ENCODE measurements at places on chromosomes 1 and 21. TPM values are rescaled to one million over a fixed set of nuclear protein-coding genes. Genes with fewer than 3 reads are reported as not detected.

The TRIM67 gene
- total RNA-seq: 0.12 TPM

The DISC1 gene
- total RNA-seq: 5.0 TPM

The BTG2 gene
- 259 TPM for total RNA-seq

DNA sequence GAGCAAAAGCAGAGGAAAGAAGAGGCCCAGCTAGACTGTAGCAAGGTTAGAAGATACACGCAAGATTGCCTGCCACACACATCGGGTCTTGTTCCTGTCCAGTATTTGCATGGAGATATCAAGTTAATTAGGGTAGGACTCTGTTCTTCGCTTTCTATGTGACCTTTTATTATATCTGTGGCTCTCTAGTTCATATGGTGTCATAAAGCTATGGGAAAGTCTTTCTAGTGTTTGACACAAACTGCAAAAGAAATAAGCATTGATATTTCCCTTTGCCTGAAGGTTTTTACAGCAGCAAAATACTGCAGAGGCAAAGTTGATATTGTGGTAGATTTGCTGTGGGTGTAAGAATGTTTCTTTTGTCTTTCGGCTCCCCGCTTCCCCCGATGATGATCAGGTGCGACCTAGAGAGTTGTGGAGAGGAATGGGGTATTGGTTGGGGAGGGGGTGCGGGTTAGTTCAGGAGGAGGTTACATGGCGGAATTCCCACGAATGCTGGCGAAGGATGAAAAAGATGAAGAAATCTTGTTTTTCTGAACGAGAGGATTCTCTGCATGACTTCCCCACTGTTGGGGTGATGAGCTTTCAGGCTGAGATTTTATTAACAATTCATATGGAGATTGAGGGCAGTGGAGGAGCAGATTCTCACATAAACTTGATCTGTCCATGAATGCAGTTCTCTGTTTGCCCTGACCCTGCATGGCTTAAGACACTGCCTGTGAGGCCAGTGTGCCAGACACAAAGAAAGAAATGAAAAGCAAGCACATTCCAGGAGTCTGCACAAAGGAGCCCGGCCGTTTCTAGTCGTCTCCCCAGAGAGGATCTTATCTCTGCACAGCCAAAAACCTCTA, 550.2 kb downstream of the USP25 start:
- peak; percentile 31 for DNase-seq

DNA sequence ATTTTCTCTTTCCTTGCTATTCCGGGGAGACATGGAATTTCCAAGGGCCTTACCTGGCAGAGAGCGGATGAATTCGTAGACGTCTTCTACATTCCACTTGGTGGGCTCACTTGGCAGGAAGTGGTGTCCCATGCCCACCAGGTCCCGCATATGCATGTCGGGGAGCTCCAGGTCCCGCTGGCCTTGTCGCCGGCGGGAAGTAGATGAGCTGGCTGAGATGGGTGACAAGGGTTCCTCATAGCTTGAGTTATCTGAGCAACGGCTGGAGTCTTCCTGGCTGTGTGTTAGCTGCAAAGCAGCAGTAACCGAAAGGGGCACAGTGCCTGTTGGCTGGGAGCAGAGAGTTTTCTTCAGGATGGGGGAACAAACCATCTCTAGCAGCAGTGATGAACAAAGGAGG, 7.9 kb upstream of the A3GALT2 start:
- no peak for DNase-seq

DNA sequence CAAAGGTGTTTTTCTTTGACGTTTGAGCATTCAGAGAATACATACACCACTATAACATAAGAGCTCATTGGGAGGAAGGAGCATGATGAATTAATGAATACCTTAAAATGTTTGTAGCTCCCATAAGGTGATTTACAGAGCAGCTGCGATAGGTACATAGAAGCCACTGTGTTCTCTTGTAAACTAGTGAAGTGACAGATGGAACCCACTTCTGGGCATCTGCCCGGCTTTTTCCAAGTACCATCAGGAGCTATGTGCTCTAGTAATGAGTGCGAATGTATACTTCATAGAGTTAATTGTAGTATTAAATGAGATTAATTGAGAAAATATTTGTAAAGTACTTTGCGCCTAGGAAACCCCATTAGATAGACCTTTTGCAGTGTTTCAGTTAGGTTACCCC, 48.4 kb downstream of the HENMT1 start:
- no peak for DNase-seq

- DNase-seq: no peak
These were observed 25.8 kb upstream of the PPP1R8 start for GRCh38 chr1:27804791-27805190.

DNA sequence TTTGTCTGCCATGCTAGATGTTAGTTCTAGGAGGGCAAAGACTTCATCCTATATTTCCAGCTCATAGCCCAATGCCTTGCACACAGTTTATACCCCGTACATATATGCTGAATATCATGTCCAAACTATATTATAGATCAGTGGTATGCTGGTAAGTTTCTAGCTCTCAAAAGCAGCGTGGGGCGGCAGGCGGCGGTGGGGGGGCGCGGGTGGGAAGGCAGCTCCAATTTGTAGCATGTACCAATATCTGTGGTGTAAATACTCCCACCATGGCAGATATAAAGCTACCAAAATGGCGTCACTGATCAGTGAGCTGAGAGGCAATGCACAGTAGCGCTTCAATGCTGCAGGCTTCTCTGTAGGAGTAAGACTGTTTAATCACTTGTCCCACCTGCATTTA, 77.1 kb downstream of the PATJ start:
- no peak for DNase-seq

GRCh38 chr1:6497215-6497866, 5.9 kb upstream of the PLEKHG5 start:
- no peak for DNase-seq

DNA sequence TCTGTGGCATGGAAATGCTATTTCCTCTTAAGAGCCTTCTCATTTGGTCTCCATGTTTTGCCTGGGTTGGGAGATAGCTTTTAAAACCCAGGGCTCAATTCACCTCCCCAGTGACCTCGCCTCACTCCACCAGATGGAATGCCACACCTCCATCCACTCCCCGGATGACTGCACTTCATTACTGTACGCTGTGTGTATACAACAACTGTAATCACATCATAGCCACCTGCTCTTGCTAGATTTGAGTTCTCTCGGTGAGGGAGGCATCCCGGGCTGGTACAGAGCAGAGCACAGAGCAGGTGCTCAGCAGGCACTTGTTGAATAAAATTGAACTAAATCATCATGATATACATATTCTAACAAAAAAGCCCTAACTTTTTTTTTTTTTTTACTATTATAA, 26.0 kb downstream of the SDE2 start:
- DNase-seq: no peak

DNA sequence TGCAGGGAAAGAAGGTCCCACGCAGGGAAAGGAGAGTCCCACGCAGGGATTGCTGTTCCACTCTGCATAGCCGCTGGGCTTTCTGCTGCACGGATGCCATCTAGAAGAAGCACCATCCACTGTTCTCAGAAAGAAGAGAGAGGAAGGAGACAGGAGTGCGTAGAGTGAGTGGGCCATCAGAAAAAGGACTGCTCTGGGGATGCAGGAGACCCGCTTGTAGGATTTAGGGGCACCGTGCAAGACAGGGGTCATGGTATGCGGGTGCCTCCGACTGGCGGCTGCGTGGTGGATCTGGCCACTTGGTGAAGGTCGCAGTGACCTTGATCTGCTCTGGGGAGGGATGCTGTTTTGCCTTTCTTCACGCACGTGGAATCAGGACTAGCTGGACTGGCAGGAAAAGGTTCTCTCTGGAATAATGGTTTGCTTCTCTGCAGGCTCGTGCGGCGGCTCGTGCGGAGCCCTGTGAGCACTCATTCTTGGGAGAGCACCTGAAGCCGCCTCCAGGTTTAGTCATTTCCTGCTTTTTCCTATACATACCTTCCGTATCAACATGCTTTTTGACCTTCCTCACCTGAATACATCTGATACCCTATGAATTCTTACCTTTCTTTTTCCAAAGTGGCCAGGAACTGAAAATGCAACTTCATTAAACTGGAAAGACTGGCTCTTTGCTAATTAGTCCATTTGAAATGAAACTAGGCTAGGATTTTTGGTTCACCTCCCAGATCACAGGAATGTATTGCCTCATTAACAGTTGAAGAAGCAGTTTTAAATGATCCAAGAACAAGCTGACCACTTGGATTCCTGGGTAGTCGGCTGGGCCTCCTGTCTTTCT, 181.6 kb downstream of the KIF26B start:
- no peak for DNase-seq

DNA sequence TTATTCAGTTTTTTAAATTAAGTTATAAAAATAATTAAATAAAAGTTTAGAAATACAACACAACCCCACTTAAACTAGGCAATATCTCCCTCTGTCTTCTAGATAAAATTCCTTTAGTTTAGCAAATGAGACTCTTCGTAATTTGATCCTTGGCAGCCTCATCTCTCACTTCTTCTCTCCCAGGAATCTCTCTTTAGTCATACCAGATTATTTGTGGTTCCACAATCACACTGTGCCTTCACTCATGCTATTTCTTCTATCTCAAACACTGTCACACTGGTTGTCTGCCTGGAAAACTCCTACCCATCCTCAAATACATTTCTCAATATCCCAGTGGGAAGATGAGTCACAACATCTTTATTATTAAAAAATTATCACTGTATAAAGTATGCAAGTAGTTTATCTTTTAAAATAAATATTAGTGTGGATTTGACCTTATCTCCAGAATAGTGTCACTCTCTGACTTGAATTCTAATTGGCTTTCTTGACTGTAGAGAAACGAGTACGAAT, 195.5 kb downstream of the KCNH1 start:
- no peak for DNase-seq

DNA sequence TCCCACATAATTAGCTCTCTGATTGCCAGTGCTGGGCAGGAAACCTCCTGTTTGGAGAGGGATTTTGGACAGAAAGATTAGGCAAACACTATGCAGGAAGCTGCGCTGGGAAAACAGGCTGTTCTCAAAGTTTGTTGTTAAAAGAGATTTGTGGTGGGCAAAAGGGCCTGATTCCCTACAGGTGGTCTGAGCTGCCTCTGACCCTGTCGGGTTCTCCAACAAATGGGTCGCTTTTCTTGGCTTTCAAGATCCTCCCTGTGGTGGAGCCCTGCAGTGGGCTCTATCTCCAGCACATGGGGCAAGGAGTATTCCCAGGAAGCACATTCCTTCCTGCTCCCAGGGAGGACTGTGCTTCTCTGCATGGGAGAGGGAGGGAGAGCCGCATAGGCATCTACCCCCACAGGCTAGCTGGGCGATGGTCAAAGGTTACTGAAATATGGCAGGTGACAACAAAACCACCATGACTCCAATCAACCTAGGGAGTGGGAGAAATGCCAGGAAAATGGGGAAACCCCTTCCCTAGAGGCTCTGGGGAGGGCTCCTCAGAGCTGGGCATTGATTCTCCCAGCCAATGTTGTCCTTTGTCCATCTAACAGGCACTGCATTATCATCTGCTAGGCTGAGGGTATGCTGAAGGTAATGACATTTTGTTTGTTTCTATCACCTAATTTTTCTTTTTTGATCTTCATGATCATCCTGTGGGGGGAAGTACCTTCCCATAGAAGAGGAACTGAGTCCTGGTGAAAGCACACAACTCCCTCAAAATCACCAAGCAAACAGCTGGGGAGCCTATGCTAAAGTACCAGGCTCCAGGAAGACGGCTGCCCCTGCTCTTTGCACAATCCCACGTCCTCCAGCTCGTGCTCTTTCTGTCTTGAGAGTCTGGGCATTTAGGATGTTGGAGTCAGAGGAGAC, 85.3 kb downstream of the PLXNA2 start:
- no peak for DNase-seq

DNA sequence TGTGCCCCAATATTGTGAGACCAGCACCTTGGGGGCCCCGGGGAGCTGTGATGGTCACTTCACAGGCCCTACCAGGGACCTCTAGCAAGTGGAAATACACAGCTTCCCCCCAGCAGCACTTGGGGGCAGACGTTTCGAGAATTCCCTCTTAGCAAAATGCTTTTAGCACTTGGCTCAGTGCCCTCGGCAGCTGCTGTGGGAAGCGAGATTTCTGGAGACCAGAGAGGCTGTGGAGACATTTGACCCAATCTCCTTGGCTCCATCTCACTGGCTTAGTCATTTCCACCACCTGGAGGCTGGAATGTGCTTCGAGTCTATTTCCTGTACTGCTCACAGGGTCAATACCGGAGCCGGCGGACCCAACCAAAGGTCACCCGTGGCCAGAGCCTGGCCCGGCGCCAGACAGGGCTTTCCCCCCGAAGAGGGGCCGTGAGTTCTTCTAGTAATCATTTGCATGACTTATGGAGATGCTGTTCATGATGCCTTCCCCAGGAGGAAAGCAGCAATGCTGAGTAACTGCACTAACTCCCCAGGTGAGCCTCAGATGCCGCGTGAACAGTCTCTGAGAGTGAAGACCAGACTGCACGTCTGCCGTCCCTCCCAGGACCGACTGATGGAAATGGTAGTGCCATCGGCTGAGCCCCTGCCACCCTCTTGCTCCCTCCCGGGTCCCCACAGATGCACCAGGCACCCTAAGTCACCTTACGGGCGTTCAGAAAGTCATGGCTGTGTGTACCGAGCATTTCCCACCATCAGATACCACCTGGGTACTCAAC, 4.4 kb upstream of the C2CD2 start:
- DNase-seq: peak; percentile 79

DNA sequence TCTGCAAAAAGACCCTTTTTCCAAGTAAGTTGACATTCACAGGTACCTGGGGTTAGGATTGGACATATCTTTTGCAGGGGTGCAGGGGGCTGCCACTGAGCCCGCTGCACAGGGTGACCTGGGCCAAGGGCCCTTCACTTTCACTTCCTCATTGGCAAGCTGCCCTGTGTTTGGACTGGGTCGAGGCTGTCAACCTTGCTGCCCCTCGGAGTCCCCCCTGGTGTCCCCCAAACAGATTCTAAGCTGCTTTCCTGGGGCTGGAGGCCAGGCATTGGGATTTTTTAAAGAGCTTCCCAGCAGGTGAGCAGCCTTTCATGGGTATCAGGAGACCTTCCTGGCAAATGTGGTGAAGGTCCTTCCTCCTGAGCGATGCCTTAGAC, 7.9 kb upstream of the UMODL1 start:
- no peak for DNase-seq

- peak; percentile 84 for DNase-seq
These were observed 458 bp upstream of the ALPL start for GRCh38 chr1:21508580-21509350.

Data from left cardiac atrium (tissue), 4 donors.